Activated naive CD4-positive, alpha-beta T cell treated with anti-CD3 and anti-CD28 coated beads, Interleukin-2, amount 10 ng/mL, durations not matched to agents 5 hours and 36 hours (primary cell): ENCODE measurements at places on chromosomes 12 and 14. TPM values are rescaled to one million over a fixed set of nuclear protein-coding genes. Genes with fewer than 3 reads are reported as not detected.

NCAPD2 gene
- total RNA-seq: 157 TPM

SYNDIG1L gene
- total RNA-seq: not detected

MIP gene
- total RNA-seq: not detected

USP44 gene
- 4.2 TPM for total RNA-seq

CMA1 gene
- total RNA-seq: not detected

AGAP2 gene
- total RNA-seq: 68.6 TPM

EIF2S1 gene
- 91.2 TPM for total RNA-seq

TMTC2 gene
- 3.5 TPM for total RNA-seq

SLC38A4 gene
- total RNA-seq: not detected

MYL2 gene
- total RNA-seq: not detected

LBHD2 gene
- not detected for total RNA-seq

CFL2 gene
- 4.9 TPM for total RNA-seq

FGF6 gene
- total RNA-seq: not detected

TSHR gene
- 5.0 TPM for total RNA-seq

SERPINA9 gene
- not detected for total RNA-seq

AVPR1A gene
- total RNA-seq: not detected

PAH gene
- total RNA-seq: not detected

TUBA1A gene
- 79.3 TPM for total RNA-seq

BDKRB2 gene
- not detected for total RNA-seq

ARHGEF25 gene
- 0.76 TPM for total RNA-seq

PLCZ1 gene
- total RNA-seq: not detected

KRT86 gene
- total RNA-seq: 0.18 TPM

MARK3 gene
- total RNA-seq: 76.0 TPM

GARIN6 gene
- not detected for total RNA-seq

PTGER2 gene
- total RNA-seq: 158 TPM

NEDD8 gene
- total RNA-seq: 175 TPM

TSPAN19 gene
- total RNA-seq: not detected

E2F7 gene
- total RNA-seq: 17.8 TPM

THTPA gene
- 10.3 TPM for total RNA-seq

RAD9B gene
- total RNA-seq: 0.91 TPM

UNC79 gene
- not detected for total RNA-seq

DRAM1 gene
- 1.7 TPM for total RNA-seq

PLA2G1B gene
- total RNA-seq: not detected

IL23A gene
- total RNA-seq: 15.8 TPM
